Stimulated activated CD8-positive, alpha-beta memory T cell treated with anti-CD3 and anti-CD28 coated beads, Interleukin-15, amount 100 ng/mL, for 24 hours (primary cell): ENCODE measurements at places on chromosomes 4 and X.

- DNase-seq = no peak
These were observed 28.1 kb upstream of the HS6ST2 start for GRCh38 chrX:132986556-132986955.

- no peak for DNase-seq
These were observed 73.7 kb upstream of the ANK2 start for GRCh38 chr4:112975567-112976355.

DNA sequence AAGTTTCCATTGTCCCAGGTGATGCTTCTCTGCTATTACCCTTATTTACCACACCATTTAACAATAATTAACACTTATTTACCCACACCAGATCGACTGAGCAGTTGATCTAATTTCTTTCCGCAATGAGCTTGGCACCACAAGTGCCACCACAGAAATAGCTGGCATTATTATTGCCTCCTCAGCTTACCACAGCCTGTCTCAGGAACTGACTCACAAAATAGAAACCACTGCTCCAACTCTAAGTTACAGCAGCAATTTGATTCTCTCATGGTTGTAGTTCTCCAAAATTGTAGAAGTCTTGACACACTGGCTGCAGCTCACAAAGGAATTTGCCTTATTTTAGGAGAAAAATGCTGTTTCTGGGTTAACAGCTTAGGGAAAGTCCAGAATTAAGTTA lies 22.5 kb downstream of the ZNF721 start:
- DNase-seq = no peak

- DNase-seq = no peak
These were observed 1177.9 kb downstream of the ARAP2 start for GRCh38 chr4:35066406-35066805.

DNA sequence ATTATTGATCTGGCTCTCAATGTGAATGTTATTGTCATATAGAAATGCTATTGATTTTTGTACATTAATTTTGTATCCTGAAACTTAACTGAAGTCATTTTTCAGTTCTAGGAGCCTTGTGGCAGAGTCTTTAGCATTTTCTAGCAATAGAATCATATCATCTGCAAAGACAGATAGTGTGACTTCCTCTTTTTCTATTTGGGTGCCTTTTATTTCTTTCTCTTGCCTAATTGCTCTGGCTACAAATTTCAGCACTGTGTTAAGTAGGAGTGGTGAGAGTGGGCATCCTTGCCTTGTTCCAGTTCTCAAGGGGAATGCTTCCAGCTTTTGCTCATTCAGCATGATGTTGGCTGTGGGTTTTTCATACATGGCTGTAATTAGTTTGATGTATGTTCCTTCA lies 102.7 kb downstream of the SH3BGRL start:
- no peak for DNase-seq

- no peak for DNase-seq
These were observed 77.6 kb downstream of the MXRA5 start for GRCh38 chrX:3268829-3269228.

DNA sequence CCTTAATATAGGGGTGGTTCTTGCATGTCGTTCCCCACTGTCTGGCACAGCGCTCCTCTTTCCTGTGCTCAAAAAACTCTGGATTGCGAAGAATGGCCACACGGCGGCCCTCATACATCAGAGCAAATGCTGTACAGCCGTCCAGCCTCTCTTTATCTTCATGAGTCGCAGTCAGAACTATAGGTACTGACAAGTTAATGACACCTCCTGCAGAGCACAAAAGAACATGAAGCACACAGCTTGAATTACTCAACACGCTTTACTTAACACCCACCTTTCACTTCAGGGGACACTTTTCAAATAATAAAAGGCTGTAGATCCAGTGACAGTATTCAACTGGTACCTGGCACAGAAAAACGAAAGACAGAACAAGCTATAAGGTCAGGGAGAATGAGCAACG lies 65.3 kb downstream of the PAPSS1 start:
- no peak for DNase-seq

DNA sequence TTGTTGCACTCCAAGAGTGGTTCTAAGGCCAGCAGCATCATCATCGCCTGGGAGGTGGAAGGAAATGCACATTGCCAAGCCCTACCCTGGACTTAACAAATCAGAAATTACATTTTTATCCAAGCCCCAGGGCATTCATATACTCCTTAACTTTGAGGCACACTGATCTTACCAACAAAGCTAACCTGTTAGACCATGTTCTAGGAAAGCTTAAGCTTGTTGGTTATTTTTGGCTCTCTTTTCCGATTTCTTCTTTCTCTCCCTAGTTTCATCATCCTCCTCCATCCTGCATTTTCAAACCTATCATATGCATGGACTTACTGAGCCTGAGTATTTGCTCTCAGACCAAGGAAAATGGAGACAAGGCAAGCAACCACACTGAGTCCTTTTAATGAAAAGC lies 133.4 kb downstream of the OPHN1 start:
- no peak for DNase-seq

- DNase-seq = no peak
These were observed 11.0 kb upstream of the EIF4E start for GRCh38 chr4:98939892-98940298.

- no peak for DNase-seq
These were observed 17.6 kb upstream of the HS3ST1 start for GRCh38 chr4:11446155-11446811.
